Kidney (tissue), 22 donors: ENCODE measurements at places on chromosomes 5 and 9. TPM values are rescaled to one million over a fixed set of nuclear protein-coding genes. Genes with fewer than 3 reads are reported as not detected.

DNA sequence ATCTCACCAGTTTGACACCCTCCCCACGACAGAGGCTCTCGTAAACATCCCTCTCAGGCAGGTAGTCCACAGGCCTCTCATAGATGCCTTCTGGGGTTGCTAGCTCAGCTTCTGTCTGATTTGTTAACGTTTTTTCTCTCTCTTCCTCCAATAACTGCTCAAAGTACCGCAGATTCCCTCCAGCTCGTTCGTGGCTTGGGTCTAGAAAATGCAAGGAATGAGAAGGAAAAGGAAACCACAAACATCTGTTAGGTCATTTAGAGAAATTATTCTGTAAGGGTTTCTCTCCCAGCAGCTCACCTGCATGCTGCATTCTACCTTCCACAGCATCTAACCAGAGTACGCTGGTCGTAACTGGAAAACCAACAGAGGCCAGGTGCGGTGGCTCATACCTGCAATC is 18.5 kb downstream of the P4HA2 start:
- H3K27me3 ChIP-seq: no peaks in the 10 kb centered on the region
- H3K27ac ChIP-seq: no peak overlapping the region
- peaks cover 35% of the 10 kb centered on the region for H3K36me3 ChIP-seq

- peak overlapping the region; percentile 96 for H3K27ac ChIP-seq
- H3K27me3 ChIP-seq: no peaks in the 10 kb centered on the region
- peak; percentile 84 for DNase-seq
- H3K4me3 ChIP-seq: no peak overlapping the region
- H3K36me3 ChIP-seq: peaks cover 38% of the 10 kb centered on the region
Observed at GRCh38 chr5:132388244-132389050, 18.9 kb downstream of the SLC22A5 start.

GRCh38 chr5:96565582-96566265 is 96.5 kb upstream of the CAST start:
- H3K27ac ChIP-seq: no peak overlapping the region
- DNase-seq: no peak
- H3K4me1 ChIP-seq: no peaks in the 10 kb centered on the region
- no peaks in the 10 kb centered on the region for H3K36me3 ChIP-seq
- H3K4me3 ChIP-seq: no peak overlapping the region

The SLC46A2 gene
- 0.66 TPM for total RNA-seq

- no peak overlapping the region for H3K27ac ChIP-seq
- peak; percentile 75 for DNase-seq
- H3K4me1 ChIP-seq: no peaks in the 10 kb centered on the region
- H3K4me3 ChIP-seq: no peak overlapping the region
- H3K36me3 ChIP-seq: peaks cover 11% of the 10 kb centered on the region
Observed at GRCh38 chr5:134140530-134141201, 26.2 kb downstream of the TCF7 start.
